Esophagus squamous epithelium (tissue), 5 donors: ENCODE measurements at places on chromosomes 3 and 15.

- no peak for DNase-seq
These were observed 66.9 kb downstream of the ETV5 start for GRCh38 chr3:186042036-186042435.

GRCh38 chr3:61862614-61863289 lies 301.4 kb downstream of the PTPRG start:
- DNase-seq, result no peak

- DNase-seq, result no peak
These were observed 4.4 kb downstream of the CLDN11 start for GRCh38 chr3:170423001-170423615.

DNA sequence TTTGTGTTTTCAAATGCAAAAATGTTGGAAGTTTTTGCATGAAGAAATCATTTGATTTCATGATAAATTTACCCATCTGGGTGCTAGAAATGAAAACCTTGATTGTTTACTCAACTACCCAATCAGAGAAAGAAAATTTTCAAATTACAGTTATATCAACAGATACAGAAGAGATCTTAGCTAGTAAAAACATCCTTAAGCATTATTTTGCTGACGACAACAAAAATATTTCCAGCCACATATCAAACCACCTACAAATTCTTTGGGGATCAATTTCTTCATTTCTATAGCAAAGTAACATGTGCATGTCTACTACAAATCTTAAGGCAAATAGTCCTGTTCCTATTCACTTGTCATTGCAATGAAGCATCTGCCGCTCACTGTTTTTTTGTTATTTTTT lies 530.3 kb downstream of the ZIC1 start:
- DNase-seq, result no peak

DNA sequence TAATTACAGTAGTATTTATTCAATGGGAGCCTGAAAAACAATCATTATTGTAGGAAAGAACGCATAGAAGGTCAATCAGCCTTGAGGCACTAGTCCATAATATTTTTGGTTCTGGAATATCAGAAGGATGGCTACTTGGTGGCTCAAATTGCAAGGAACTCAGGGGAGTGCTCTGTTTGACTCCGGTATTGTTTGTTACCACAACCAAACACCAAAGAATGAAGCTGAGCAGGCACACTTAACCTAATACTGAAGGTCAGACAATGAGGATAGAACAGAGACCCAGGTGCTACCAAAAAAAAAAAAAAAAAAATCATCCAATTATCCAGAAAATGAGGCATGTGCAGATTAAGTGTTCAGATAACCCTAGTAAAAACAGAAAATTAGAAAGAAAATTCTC lies 11.1 kb upstream of the SATB1 start:
- no peak for DNase-seq

GRCh38 chr15:48006031-48006511 lies 114.7 kb upstream of the SLC24A5 start:
- DNase-seq, result no peak
